Vagina (tissue), 2 donors: ENCODE measurements at places on chromosomes 4 and X.

DNA sequence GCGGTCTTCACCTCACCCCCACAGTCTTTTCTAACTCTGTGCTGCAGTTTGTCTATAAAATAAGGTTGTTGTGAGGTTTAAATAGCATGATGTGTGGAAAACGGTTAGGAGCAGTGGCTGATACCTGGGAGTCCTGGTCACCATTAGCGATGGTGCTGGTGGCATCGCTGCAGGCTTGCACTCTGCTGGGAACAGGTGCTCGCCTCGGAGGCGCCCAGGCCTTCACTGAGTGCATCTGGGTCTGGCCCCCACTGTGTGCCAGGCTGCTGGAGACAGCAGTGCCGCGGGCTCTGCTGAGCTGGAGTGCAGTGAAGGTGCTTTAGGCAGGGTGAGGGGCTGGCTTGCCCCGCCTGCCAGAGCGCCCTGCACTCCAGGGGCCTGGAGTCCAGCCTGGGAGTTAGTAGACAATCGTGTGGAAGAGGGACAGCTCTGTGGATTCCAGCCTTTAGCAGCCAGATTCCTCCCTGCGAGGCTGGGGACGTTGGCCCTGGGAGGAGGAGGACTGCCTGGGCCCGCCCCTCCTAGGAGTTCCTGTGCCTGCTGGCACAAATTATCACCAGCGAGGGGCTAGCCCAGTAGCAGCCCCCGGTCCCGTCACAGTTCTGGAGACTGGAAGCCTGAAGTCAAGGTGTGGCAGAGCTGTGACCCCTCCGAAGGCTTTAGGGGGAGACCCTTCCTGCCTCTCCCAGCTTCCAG lies 7.3 kb downstream of the RGS12 start:
- no peak for DNase-seq

DNA sequence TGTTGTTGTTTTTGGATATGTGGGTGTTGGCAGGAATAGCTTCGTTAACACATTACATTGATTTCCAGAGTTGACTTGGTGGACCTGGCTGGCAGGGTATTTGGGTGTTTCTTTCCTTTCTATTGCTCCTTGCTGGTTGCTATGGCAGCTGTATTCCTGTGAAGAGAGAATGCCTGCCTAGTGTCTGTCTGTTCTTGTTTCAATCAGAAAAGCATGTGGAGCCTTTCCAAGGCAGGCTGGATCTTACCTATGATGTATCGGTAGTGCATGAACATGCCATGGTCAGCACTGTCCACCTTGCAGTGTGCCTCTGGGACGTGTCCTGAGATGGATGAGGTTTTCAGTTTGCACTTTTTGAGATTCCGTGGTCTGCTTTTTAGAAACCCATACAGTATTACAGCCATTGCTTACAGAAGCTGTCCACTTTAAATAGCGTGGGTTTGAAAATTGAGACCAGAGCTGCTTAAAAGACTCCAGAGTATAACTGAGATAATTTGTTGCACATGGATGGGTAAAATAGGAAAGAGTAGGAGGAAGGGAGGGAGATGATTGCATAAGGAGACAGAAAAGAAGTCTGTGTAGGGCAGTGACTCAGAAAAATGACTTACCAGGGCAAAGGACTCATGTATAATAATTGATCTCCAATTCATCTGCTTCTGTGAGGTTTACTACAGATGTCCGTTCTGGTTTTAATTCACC lies 20.0 kb upstream of the AADAT start:
- DNase-seq: no peak

DNA sequence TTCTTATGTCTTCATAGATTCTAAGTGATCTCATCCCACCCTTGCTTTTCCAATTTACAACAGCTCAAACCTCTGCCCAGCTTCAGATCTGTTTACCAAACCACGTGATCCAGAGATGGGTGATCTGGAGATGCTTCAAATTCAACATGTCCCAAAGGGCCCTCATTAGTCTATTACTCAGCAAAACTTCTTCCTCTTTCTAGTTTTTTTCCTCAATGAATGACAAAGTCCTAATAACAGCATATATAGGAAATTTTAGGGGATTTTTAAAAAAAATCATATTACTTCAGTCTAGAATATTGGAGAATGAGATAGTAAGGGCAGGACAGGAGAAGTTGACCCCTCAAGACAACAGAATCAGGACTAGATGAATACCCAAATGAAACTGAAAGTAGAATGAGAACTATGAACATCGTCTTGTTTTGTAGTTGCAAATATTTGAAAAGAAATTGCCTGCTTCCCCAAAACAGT lies 127.1 kb downstream of the CFAP299 start:
- DNase-seq: no peak

GRCh38 chr4:24274381-24274941 lies 309.9 kb downstream of the DHX15 start:
- no peak for DNase-seq

DNA sequence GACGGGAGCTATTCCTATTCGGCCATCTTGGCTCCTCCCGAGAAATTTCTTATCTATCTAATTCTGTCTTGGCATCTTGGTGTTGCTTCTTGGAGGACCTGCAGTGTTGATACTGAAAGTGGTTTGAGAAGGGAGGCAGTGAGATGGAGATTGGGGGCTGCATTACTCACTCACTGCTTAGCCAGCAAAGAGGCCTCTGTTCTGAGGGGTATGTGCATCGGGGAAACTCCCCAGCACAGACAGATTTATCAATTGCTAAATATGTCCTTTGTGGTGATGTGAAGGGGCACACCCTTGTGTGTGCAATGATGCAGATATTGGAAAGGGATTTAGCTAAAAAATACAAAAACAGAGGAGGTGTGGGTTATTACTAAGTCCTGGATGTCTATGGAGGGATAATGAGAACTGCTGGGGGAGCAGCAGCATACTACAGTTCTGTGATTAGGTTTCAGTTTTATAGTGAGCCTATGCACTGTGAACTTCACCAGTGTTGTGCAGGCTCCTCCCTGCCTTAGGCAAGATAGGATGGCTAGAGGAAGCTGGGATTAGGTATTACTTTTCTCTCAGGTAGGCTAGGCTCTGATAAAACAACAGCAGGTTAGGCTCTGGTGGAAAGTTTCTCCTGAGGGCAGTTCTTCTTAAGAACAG lies 279.0 kb downstream of the HS3ST1 start:
- no peak for DNase-seq
